ENCODE measurements at places on chromosomes 2 and 18. TPM values are rescaled to one million over a fixed set of nuclear protein-coding genes. Genes with fewer than 3 reads are reported as not detected.

- DNase-seq, result no peak
Observed at GRCh38 chr18:22165049-22165602, 4.3 kb upstream of the GATA6 start.

GRCh38 chr2:106104332-106105062, 89.6 kb downstream of the UXS1 start:
- DNase-seq, result peak; percentile 77

DNA sequence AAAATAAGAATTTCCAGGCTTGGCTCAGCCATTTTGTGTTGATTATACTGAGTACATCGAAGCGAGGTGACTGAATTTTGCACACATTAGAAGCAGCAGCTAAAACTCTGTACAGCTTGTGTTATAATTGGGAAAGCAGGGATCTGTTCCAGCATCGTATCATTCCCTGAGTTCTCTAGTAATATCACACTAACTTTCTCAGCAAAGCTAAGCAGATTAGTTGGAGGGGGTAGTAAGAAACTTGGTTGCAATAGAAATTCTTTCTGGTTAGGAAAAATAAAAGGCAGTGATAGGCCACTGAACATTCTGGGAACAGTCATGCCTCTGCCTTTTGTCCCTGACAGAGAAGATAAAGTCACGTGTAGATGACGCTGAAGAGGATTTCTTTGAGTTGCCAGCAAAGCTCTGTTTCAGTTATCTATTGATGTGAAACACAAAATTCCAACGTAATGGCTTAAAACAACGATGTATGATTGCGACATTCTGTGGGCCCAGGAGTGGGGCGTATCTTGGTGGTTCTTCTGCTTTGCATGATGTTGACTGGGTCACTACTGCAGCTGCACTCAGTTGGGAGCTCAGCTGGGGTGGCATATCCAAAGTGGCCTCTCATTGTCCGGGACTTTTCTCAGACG, 202.1 kb upstream of the MEX3C start:
- no peak for DNase-seq

- no peak for DNase-seq
Observed at GRCh38 chr2:151358166-151358970, 976 bp downstream of the TNFAIP6 start.

GRCh38 chr2:3789256-3789655, 85.9 kb downstream of the DCDC2C start:
- no peak for DNase-seq

GRCh38 chr2:8633735-8634313, 48.0 kb upstream of the ID2 start:
- DNase-seq, result no peak

- DNase-seq, result no peak
Observed at GRCh38 chr2:65159906-65160305, 30.0 kb upstream of the RAB1A start.

DNA sequence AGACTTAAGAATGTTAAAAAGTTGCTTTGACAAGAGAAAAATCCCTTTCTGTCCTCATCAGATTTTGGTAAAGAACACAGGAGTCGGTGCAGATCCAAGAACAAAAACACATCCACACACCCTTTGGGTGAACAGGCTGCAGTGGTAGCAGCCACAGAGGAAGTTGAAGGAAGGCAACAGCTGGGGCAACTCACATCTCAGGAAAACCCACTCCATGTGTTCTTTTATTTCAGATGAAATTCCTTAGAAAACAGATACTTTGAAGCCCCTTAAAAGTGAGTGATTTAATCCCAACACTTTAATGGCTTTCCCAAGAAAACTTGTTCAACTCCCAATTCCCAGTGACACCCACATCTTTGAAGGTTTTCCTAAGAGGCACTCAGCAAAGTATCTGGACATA, 271.3 kb downstream of the ICOS start:
- no peak for DNase-seq

GRCh38 chr2:112187805-112188596, 49.8 kb downstream of the FBLN7 start:
- DNase-seq, result peak; percentile 82

DNA sequence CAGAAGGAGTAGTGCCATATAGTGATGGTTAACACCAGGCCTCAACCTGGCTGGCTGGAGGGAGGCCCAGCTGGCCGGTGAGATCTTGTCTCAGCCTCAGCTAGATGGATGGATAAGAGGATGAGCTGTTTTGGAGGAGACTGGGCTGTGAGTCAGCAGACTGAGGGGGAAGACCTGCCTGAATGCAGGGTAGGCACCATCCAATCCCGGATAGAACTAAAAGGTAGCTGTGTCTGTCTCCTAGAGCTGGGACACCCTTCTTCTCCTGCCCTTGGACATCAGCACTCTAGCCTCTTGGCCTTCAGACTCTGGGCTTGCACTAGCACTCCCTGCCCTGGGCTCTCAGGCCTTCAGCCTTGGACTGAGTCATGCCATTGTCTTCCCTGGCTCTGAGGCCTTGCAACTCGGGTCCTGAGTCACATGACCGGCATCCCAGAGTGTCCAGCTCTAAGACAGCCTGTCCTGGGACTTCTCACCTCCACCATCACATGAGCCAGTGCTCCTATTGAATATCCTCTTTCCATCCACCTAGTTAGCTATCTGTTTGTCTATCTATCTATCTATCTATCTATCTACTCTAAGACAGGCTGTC, 131.3 kb downstream of the TPO start:
- no peak for DNase-seq

GRCh38 chr2:11742317-11742701, 4.1 kb upstream of the LPIN1 start:
- DNase-seq, result no peak

DNA sequence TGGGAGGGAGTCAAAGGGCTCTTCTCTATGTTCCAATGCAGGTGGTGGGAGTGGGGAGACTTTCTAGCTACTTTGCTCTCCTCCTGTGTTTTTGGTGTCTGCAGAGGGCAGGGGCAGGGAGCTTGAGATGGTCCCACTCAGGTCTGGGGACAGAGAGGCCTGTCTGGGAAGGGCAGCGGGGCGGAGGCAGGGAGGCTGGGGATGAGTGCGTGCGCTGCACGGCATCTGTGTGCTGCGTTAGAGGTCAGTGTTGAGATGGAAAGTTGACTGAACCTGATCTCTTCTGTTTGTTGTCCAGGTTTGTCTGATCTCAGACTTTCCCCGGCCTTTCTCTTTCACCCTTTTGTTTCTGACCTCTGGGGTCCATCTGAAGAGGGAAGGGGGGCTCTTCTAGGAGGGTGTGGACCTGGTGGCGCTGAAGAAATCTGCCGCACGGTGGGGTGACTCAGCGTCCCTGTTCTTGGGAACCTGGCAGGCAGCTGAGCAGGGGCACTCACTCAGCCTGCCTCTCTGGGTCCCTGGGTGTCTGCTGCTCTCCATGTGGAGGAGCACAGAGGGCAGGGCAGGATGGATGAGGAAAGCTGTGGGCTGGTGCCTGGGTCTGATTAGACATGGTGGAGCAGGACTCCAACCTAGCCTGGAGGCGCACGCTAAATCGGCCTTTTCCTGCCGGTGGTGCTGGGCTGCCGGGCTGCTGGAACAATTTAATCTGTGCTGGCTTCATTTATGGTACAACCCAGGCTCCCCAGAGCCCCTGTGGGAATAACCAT, 24.1 kb downstream of the IGFBP2 start:
- DNase-seq, result no peak

GRCh38 chr2:72109904-72110303, 37.8 kb downstream of the CYP26B1 start:
- DNase-seq, result no peak

- DNase-seq, result no peak
Observed at GRCh38 chr2:216014006-216014405, 655 bp upstream of the MREG start.

- no peak for DNase-seq
Observed at GRCh38 chr2:120189189-120189588, 34.0 kb downstream of the TMEM185B start.

GRCh38 chr2:237161189-237161588, 75.5 kb downstream of the COPS8 start:
- DNase-seq, result no peak

- DNase-seq, result no peak
Observed at GRCh38 chr2:209411718-209412117, 12.1 kb upstream of the MAP2 start.

GRCh38 chr2:150548527-150548926, 61.1 kb upstream of the RND3 start:
- DNase-seq, result no peak

DNA sequence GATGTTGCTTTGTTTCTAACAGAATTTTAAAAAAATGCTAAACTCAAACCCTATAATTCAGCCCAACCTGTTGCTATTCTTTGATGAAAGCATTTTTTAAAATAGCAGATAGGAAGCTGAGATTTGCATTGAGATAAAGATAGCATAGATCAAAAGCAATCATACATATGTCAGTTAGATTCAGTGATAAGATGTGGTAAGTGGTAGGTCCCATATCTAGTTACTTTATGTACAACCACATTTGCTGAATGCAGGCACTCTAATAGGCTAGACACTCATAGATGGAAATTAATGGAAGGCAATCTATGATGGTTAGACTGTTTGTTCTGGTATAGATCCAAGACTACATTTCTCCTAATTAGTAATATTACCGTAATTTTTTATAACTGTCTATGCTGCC, 27.2 kb upstream of the C1D start:
- DNase-seq, result no peak

DNA sequence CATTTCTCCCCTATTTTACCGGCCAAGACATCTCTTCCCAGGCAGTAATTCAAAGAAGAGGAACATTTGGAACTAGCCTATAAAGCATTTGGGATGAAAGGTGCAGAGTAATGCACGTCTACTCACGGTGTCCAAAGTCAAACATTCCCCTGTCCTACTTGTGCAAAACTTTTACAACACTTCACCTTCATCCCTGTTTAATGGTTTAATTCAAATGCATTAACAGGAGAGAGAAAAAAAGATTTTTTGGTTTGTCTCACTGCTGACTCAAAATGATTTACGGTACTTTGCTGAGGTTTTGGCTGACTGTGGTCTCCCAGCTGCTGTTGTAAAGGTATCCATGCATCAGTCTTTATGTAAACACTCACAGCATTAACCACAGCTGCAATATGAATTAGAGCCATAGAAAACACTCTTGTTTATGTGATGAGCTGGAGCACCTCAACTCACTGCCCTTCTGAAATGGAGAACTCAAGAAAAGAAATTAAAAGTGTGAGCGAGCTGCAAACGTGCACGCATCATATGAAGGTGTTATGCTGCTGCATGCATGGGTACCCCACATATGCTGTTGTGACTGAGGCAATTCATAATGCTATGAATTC, 220.5 kb downstream of the PIEZO2 start:
- DNase-seq, result no peak

DNA sequence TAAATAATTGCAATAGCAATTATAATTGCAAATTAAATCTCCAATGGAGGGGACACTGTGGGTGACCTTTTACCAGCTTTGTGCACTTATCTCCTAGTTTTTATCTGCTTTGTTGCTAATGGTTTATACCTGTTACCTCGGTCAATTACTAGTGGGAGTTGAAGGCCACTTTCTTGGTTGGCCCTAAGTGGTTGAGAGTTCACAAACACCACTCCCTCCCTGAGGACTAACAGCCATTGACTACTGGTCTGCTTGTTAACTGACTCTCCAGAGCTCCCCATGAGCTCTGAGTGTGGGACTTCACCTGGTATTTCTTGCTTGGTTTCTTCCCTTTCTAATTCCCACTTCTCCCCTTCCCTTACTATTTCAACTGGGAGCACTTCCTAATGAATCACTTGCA, 27.2 kb downstream of the SERPINE2 start:
- DNase-seq, result no peak

DNA sequence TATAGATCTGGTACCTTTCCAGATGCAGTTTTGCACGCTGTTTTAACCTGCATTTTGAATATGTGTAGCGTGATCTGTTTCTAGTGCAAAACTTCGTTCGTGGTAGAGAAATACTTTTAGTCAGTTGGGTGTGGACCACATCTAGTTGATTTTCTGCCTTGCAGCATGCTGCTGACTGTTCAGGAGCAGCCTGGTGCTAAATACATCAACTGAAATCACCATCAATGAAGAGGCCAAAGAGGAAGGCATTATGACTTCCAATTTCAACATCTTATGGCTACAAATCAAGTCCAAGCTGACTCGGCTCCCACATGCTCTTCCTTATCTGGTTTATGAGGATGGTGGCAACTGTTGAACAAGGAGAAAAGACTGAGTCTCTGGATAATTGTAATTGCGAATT, 298.5 kb downstream of the ZNF521 start:
- DNase-seq, result no peak

- peak; percentile 73 for DNase-seq
Observed at GRCh38 chr2:73970850-73971471, 13.7 kb upstream of the TET3 start.

GRCh38 chr2:64854773-64855237, 134.4 kb upstream of the SLC1A4 start:
- DNase-seq, result no peak

DNA sequence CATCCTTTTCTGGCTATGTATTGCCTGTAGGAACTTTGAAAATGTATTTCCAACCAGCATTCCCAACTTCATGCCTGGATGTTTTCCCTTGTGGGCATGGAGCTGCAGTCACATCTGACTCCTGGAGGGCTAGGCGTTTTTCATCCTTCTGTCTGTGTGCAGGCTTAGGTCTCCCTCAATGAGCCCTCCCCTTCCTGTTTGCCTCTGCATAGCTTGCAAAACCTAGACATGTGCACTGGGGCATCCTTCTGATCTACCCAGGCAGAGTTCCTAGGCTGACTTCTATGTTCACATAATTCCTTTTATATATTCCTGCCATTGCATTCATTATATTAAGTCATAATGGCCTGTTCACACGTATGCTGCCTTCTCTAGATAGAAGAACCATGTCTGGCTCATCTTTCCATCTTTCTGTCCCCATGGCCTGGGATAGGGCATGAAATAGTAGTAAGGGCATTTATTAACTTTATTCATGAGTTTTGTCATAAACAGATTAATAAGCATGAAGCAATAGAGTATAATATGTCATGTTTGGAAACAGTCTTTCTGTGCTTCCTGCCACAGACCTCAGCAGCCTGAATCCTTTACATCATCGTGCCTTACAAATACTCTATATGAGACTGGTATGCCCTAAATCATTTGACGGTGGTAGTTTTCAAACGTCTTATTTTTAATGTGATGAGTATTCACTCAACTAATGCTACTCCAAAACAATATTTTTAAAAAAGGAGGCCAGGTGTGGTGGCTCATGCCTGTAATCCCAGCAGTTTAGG, 195.6 kb downstream of the TGIF1 start:
- no peak for DNase-seq

GRCh38 chr18:70384181-70384790, 95.4 kb downstream of the SOCS6 start:
- no peak for DNase-seq

GRCh38 chr18:11906926-11907874, 917 bp downstream of the MPPE1 start:
- DNase-seq, result no peak

The RIT2 gene
- not detected for total RNA-seq

The SIGLEC15 gene
- total RNA-seq, result not detected

The SCN3A gene
- total RNA-seq, result not detected

The GREB1L gene
- total RNA-seq, result not detected

The FAP gene
- not detected for total RNA-seq

The CXCR2 gene
- 0.37 TPM for total RNA-seq

The CABLES1 gene
- 1.9 TPM for total RNA-seq

The SP140 gene
- total RNA-seq, result 53.3 TPM

The HOXD8 gene
- not detected for total RNA-seq

The LINC00305 gene
- total RNA-seq, result not detected

The MSTN gene
- total RNA-seq, result not detected

The POTEJ gene
- total RNA-seq, result not detected

The ITGA4 gene
- 160 TPM for total RNA-seq

The PDCL3 gene
- total RNA-seq, result 34.2 TPM

The GCA gene
- total RNA-seq, result 14.4 TPM

The ZSCAN30 gene
- total RNA-seq, result 18.5 TPM
